ENCODE measurements at places on chromosomes 5 and 9.

- DNase-seq = no peak
These were observed 67.0 kb upstream of the MAST4 start for GRCh38 chr5:66529182-66529581.

DNA sequence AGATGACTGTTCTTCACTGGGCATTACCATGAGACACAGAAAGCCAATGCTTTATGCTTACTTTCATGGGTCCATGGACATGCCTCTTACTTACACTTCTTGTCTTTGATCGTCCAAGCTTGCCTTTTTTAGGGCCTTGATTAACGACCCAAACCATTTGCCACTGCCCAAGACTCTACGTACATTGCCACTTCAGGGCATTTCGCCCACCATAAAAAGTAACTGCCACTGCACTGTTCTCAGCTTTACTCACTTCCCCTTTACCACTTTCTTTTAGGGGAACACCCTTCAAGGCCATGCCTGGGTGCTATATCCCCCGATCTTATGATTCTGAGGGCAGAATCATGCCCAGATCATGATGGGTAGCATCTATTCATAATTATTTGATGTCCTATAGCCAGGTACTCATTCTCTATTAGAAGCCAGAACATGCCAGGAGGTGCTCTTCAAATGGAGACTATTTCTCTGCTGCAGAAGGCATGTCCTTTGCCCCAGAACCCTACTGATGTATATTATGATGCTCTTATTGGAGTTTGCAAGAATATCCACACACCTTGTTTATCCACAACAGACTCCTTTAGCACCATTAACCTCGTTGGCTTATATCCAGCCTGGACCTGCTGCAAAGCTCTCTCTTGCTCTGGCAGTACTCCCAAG lies 64.1 kb upstream of the RAD23B start:
- no peak for DNase-seq

DNA sequence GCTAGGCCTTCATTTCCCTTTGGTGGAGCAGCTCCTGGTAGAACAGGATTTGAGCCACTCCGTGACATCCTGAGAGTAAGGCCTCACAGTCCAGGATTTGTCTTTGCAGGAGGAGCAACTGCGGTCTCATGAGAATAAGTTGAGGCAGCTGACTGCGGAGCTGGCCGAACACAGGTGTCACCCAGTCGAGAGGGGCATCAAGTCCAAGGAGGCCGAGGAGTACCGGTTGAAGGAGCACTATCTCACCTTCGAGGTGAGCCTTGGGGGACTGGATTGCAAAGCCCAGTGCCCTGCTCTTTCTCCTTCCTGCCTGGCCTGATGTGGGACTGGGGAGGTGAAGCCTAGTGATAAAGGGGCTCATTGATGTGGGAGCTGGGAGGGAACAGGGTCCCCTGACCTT lies 44.3 kb downstream of the PSD2 start:
- no peak for DNase-seq

- no peak for DNase-seq
These were observed 177.8 kb downstream of the SNX18 start for GRCh38 chr5:54695198-54695966.

- no peak for DNase-seq
These were observed 501.2 kb downstream of the ZNF608 start for GRCh38 chr5:124245276-124245675.

GRCh38 chr9:4640027-4640426 lies 22.1 kb upstream of the PLPP6 start:
- no peak for DNase-seq

GRCh38 chr9:32875242-32875641 lies 91.9 kb downstream of the TMEM215 start:
- DNase-seq = no peak

DNA sequence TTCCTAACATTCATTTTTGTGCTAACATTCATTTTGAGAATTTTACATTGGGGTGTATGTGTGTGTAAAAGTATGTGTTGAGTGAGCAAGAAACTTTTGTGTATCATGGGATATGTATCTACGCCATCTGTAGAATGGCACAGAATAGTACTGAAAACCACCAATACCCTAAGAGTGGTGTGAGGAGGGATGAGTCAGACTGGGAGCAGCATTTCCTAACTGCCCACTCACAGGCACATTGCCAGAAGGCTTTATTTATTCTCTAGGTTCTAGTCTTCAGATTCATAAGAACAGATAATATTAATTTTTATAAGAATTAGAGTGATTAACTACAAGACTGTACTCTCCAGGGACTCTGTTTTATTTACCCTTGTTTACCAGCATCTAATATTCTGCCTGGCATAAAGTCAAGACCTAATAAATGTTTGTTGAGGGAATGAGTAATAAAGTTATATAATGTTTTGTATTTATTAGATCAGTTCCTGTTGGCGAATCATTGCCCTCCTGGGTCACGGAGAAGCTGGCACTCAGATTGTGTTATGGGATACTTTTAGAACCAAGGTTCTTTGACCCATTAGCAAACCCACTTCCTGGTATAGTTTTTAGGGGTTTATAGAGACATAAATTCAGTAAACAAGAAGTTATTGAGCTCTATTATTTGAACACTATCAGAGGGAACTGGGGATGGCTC lies 159.1 kb upstream of the PPP2R2B start:
- no peak for DNase-seq

DNA sequence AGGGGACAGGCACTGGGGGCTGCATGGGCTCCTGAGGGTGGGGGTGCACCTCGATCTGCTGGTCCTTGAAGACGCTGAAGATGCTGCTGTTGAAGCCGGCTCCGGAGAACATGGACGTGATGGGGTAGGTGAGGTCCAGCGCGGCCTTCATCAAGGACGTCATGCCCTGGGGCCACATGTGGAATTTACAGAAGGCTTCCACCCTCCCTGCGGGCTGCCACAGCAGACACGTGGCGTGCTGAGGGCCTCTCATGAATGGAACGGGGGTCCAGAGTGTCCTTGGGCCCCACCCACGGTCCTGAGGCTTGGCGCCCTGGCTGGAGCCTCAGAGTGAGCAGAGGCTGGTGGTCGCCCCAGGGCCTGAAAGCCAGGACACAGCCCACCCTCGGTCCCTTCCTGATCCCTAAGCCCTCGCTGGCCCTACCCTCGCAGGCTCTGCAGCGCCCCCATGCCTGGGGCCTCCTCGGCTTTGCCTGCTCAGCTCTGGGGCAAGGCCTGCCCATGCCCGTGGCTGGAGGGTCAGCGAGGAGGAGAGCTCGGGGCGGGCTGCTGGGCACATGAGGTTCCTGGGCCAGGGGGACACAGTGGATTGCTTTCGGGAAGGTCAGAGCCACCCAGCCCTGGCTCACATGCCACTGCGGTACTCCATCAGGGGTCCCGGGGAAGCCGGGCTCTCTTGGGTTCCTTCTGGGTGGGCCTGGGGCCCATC lies 5.3 kb upstream of the NSMF start:
- peak; percentile 2 for DNase-seq

- no peak for DNase-seq
These were observed 33.6 kb upstream of the IER5L start for GRCh38 chr9:129211686-129212085.

DNA sequence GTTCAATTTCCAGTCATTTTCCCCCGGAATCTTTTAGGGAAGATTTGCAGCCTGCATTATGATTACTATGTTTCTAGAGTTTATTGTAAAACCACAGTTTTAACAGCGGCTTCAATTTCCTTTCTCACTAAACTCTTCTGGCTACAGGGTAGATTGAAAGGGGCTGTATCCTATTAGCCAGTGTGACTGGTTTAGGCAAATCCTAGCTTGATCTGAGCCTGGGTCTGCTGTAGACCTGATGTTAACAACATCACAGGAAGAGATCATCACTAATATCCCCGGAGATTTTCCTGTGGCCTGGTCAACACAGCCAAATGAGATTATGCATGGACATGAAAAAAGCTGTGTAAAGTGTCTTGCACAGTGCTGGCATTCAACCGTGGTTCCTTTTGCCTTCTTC lies 33.4 kb downstream of the STOM start:
- no peak for DNase-seq

GRCh38 chr5:176180339-176180738 lies 57.9 kb upstream of the SIMC1 start:
- DNase-seq = no peak

DNA sequence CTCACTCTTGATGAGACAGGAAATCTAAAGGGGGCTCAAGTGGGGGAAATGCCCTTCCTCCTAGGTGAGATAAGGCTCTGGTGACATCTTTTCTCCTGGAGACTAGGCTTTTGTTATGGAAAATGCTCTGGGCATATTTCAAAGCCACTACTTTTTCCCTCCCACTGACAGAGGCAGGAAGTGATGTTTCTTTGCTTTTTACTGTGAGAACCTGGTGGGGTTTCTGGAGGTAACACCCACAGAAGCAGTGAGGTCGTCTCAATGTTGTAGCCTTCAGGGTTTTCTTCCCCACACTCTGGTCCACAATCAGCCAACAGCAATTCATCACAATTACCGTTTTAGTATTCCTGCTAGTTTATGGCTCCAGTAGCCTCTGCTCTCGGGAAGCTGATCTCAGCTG lies 41.4 kb upstream of the FAM240B start:
- DNase-seq = no peak

DNA sequence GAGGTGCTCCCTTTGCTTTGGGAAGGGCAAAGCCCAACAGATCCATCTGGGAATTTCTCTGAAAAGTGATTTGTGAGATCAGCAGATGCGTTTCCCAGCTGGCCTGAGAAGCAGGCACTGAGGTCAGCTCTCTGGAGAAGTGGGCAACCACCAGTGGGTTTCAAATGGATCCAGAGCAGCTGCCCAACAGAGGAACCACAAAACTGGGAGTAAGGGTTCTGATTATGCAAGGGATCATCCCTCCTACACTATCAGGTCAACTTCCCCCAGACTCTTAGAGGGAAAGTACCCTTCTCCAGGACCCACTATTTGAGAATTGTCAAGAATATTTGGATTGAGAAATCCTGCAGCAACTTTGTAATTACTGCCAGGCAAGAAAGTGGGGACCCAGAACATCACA lies 21.7 kb downstream of the CCL28 start:
- DNase-seq = no peak

DNA sequence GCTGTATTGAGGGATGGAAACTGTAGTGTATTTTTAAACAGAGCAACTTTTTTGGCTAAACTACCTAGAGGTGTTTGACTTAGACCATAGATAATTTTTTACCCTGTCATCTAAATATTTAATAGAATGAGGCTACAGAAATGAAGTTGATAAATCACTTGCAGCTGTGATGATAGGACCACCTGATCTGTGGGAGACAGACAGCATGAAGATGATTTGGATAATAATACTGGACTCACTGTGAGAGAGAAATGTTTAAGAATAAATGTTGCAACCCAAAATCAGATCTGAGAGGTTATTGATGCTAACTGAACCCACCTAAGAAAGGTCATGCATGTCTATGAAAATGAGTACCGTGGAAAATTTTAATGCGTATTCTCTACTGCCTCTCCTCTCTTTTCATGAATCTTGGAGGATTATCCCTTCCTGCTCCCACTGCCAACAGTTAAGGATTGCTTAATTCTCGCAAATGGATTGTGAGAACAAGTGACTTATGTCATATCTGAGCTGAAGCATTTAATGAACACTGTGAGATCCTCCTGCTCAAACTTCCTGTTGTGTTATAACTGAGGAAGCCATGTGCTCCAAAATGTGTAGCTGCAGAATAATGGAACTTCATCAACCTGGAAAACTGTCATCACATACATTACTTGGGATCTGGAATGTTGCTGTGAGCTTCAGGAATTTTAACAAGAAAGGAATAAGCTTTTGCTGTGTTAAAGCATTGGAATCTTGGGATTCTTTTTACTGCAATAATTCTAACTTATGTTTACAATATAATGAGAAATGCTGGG lies 617.9 kb upstream of the CDH18 start:
- DNase-seq = no peak

- DNase-seq = no peak
These were observed 174.4 kb downstream of the EBF1 start for GRCh38 chr5:158925314-158925713.

DNA sequence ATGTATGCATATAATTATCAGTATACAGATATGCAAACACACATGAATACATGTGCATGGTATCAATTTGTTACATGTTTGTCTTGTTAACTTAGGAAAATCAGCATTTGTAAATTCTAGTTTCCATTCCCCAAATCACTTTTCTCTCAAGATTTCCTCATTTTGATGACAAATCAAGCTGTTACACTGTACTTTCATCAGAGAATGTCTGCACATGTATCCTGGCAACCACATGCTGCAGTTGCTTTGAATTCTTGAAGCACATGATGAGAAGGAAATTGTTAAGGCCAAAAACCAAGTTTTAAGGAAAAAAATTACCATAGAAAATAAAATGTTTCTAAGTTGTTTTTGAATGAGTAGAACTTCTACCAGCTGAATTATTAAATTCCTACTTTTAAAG lies 1834.5 kb downstream of the EFNA5 start:
- DNase-seq = no peak

DNA sequence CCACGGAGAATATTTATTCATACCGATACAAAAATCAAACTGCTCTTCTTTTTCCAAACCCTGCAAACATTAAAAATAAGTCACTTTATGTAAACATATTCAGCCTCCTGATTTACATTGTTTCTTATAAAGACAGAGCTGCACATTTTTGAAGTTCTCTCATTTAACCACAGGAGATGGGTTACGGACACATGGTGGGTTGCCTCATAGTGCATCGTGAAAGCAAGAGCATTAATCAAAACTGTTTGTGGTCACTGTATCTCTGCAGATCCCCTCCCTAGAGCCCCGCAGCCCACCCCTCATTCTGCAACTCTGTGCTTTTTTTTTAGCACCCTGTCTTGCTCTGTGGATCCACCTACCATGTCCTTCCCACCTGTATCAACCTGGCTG lies 43.3 kb upstream of the EQTN start:
- DNase-seq = no peak

GRCh38 chr9:133331641-133332380 lies 4.2 kb downstream of the SURF6 start:
- no peak for DNase-seq

All from heart right ventricle (tissue), 16 donors.